Activated CD4-positive, alpha-beta T cell treated with anti-CD3 and anti-CD28 coated beads for 1 hour (primary cell): ENCODE measurements at places on chromosomes 1 and 21.

DNA sequence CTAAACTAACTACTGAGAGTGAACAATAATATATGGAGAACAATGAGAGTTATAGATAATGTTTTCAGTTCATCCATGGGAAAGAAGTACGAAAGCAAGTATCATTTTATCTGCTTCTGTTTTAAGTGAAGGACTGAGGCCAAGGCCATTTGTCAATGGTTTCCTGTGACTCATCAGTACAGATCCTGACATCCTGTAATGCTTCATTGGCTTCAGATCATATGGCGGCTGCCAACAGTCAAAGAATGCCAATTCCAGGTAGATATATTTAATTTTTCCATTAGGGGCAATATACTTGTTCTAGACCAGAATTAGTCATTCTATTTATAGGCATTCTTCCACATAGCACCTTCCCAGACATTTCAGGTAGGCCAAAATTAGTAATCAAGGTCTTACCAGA, 97.3 kb downstream of the USH2A start:
- no peak for DNase-seq

GRCh38 chr1:155004352-155005075, 1.9 kb downstream of the ZBTB7B start:
- DNase-seq, result no peak

- peak; percentile 31 for DNase-seq
Observed at GRCh38 chr1:199113265-199113869, 474.5 kb downstream of the PTPRC start.

- no peak for DNase-seq
Observed at GRCh38 chr1:26346274-26347033, 7.5 kb downstream of the CRYBG2 start.

GRCh38 chr1:220700556-220701179, 10.5 kb downstream of the C1orf115 start:
- no peak for DNase-seq

- no peak for DNase-seq
Observed at GRCh38 chr1:118828038-118828437, 160.1 kb downstream of the TBX15 start.

GRCh38 chr1:98887507-98887906, 117.2 kb downstream of the PLPPR5 start:
- no peak for DNase-seq

GRCh38 chr21:35819134-35819533, 241.2 kb downstream of the SETD4 start:
- no peak for DNase-seq

DNA sequence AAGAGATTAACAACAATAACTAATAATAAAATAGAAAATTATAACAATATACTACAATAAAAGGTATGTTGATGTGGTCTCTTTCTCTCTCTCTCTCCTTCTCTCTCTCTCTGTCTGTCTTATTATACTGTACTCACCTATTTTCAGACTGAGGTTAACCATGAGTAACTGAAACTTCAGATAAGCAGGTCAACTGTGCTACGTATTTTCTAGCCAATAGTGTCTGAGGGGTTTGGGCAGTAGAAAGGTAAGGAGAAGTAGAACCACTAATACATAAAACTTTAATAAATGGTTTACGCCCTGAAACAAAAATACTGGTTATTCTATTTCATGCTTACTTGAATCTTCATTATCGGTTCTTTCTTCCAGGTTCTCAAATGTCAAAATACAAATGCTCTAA, 71.0 kb upstream of the LRRC53 start:
- no peak for DNase-seq

GRCh38 chr1:92291372-92291999, 7.3 kb downstream of the GLMN start:
- DNase-seq, result no peak

DNA sequence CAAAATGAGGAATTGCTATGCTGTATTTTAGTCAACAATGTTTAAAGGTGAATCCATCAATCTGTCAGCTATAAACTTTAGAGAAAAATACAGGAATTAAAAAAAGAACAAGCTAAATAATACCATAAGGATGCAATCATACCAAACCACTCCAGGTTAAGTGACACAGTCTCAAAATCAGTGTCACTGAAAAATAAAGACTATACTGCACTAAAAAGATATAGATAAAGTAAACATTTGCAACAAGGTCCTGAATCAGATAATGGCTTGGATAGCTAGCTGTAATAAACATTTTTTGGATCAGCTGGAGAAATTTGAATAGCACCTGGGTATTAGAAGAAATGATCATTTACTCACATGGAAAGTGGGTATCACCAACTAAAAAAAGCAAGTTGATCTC, 7.8 kb downstream of the GPBP1L1 start:
- DNase-seq, result no peak

GRCh38 chr1:45973121-45973520, 159.3 kb downstream of the PIK3R3 start:
- no peak for DNase-seq

- DNase-seq, result no peak
Observed at GRCh38 chr1:208218237-208219097, 25.7 kb downstream of the PLXNA2 start.

DNA sequence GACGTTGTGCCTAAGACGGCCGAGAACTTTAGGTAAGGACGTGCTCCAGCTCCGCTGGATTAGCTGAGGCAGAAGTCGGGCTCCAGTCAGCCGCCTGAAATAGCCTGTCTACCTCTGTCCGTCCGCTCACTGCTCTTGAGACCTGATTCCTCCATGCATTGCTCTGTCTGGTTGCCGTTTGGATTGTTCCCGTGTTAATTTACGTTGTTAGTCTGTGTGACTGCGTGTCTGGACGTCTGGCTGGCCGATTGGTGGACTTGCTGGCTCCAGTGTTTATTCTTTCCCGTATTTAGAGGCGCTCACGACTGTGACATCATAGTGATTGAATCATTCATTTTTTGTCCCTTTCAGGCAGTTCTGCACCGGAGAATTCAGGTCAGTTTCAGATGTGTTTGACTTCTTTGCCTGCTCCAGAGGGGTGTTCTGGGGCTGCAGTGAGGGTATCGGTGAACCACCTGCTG, 684 bp downstream of the PPIH start:
- DNase-seq, result no peak

DNA sequence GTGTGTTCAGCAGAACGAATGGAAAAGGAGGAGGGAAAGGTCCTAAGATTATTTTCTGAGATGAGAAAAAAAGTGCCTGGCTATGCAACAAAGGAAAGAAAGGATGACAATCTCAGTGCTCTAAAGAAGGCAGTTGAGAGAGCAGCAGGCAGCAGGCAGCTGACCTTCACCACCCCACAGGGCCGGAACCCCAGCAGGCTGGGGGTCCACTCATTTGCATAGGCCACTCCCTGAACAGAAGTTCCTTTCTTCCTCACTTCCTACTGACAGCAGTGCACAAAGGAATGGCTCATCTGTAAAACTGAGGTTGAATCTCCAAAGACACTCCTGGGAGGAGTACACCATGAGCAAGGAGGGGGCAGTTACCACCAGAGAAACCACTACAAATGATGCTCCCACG, 41.4 kb upstream of the TNR start:
- no peak for DNase-seq

GRCh38 chr1:18155881-18156385, 48.3 kb downstream of the IGSF21 start:
- no peak for DNase-seq

GRCh38 chr1:47230692-47231300, 1.2 kb downstream of the TAL1 start:
- no peak for DNase-seq

DNA sequence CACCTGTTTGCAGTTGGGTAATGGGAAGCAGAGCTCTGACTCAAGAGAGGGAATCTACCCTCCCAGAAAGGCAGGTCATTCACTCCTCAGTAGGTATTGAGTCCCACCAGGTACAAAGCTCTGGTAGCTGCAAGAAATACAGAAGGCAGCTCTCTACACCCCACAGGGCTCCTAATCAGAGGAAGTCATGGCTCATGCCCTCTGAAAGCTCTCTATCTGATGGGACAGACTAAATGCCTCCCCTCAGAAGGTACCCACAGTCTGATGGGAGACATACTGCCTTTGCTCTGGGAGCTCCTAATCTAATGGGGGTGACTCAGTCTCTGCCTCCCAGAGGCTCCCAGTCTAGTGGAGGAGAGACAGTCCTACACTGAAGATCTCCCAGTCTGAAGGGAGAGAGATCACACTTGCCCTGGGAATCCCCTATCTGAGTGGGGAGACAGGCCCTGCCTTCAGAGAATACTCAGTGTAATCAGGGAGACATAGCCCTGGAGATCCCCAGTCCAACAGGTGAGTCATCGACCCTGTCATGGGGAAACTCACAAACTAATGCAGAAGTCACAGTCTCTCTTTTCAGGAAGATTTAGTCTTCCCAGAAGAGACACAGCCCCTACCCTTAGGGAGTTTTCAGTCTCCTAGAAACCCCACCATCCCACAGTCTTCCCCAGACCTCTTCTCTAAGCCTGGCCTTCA, 23.7 kb downstream of the CAMK1G start:
- DNase-seq, result no peak

- DNase-seq, result no peak
Observed at GRCh38 chr1:94778808-94779207, 41.3 kb upstream of the SLC44A3 start.
